HTR-8/SVneo (cell line): ENCODE measurements at places on chromosomes 7 and 10.

- no peak for DNase-seq
Measured at GRCh38 chr10:69279110-69279509, 814 bp downstream of the HK1 start.

GRCh38 chr7:144819566-144819965 lies 16.3 kb downstream of the TPK1 start:
- DNase-seq = no peak

DNA sequence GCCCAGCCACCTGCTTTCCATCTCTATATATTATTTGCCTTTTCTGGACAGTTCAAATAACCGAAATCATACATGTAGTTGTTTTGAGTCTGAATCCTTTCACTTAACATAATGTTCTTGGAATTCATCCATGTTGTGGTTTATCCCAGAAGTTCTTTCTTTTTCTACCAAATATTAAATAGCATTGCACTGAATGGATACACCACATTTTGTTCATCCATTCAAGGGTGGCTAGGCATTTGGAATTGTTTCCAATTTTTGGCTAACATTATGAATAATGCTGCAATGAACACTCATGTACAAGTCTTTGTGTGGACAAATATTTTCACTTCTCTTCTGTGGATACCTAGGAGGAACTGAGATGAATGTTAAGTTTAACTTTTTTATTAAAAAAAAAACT lies 18.0 kb downstream of the DNAJC1 start:
- DNase-seq = no peak

GRCh38 chr10:74906611-74907198 lies 80.3 kb downstream of the KAT6B start:
- DNase-seq = no peak

DNA sequence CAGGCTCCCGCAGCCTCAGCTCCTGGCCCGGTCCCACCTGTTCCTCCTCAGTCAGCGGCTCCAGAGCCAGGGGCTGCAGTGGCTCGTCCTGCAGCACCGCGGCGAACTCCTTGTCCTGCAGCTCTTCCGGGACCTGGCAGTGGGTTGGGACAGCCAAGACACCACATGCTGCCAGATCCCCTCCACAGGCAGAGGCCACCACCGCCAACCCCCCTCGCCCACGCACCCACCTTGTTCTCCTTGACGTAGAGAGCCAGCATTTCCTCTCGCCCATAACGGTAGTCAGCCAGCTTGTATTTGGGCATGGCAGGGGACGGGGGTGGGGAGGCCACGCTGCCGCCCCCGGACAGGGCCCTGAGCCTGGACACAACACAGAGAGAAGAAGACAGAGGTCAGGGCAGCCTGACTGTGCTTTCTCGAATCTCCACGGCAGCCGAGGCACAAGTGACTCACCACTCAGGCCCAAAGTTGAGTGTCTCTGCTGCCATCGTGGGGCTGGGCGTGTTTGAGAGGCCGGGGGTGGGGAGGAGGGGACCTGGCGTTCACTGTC lies 6.2 kb downstream of the GIGYF1 start:
- DNase-seq = no peak

- no peak for DNase-seq
Measured at GRCh38 chr10:6223981-6224380, 21.2 kb downstream of the PFKFB3 start.

DNA sequence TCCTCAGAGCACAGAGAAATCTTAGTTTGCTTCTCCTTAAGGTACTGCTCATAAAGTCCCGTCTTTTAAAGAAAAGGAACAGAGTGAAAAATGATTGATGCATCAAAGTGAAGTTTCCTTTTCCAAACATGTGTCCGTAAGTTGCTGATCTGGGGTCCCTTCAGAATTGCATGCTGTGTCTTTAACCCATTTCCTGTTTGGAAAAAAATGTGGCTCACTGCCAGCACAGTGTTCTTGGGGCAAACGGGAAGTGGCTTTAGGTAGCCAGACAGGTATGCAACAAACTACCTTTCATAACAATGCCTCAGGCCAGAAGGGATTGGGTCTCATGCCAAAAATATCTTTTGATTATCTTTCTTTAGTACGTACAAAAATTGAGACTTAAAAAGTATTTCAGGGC lies 50.9 kb downstream of the TFAM start:
- DNase-seq = no peak

DNA sequence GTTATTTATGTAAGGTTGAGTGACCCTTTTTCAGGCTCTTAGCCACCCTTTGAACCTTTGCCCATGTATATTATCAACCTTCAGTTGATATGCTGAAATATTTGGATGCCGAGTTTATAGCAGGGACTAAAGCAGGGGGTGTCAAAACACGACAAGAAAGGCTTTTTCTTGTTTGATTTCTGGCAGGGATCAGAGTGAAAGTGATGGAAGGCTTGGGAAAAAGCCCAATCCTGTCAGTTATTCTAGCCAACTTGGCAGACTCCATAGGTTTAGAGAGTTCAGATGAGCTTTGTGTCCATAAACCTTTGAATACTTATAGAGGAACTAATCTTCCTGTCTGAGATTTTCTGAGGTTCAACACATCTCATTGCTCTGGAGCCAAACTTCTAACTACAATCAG lies 47.5 kb downstream of the INHBA start:
- DNase-seq = no peak

DNA sequence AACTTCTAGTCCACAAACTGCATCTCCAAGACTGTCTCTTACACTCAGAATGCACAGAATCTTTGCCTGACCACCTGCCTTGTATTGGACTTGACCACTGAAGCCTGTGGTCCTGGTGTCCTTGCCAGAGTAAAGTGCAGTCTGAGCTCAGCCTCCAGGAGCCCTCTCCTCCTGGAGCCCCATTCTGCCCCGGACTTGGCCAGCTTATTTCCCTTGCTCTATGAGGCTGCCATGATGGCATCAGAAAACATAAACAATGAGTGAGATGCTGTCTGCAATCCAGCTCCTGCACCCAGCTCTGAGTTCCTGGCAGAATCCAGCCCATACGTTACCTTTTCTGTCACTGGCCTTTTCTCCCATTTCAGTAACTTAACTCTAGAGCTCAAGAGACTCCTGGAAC lies 494.6 kb downstream of the PLXNA4 start:
- DNase-seq = no peak

DNA sequence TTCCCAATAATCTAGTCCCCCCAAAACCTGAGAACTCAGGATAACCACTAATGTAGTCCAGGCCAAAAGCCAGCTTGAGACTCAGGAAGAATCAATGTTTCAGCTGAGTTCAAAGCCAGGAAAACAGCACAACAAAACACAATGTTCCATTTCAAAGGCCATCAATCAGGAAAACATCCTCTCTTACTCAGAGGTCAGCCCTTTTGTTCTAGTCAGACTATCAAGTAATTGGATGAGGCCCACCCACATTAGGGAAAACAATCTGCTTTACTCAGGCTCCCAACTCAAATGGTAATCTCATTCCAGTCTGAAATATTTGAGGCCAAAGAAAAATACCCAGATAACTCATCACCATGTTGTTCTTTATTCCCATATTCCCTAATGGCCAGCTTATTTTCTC lies 152.2 kb downstream of the SDHAF3 start:
- DNase-seq = no peak

DNA sequence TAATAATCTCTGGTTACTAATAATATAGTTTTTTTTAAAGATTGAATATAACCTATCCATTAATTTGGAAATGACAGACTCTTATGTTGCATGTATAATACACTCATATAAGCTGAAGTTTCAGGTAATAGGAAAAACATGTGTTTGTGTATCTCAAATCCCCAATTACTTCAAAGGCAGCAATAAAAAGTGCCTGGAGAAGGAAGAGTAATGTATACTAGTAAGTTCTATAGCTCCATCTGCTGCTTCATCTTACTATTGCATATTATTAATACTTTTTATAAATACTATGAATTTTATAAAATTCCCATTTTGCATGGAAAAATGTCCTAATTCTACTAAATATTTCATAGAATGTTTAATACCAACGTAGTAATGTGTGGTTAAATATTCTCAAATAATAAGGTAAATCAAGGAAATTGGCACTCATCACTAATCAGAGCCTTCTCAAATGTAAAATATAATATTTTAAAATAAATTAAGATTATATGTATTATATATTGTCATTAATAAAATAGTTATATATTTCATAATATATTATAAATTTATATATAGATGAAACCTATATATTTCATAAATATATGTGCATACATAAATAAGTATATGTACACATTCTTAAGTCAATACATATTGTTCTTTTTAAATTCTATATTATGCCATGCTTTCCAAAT lies 311.9 kb downstream of the HGF start:
- DNase-seq = peak; percentile 7

DNA sequence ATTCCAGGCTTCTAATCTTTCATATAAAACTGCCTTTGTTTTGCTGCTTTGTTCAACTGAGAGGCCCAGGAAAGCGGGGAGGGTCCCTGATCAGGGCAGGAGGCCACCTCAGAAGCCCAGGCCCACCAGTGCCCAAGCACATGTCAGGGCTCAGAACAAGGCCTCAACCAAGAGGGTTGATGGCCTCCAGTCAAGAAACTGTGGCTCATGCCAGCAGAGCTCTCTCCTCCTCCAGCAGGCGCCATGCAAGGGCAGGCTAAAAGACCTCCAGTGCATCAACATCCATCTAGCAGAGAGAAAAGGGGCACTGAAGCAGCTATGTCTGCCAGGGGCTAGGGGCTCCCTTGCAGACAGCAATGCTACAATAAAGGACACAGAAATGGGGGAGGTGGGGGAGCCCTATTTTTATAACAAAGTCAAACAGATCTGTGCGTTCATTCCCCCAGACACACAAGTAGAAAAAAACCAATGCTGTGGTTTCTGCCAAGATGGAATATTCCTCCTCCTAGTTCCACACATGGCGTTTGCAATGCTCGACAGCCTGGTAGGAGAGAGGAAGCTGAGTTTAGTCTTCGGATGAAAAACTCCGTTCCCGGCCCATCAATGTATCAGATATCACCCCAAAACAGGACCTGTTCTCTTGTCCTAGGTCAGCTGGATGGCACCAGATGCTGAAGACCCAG lies 34.0 kb downstream of the PSAP start:
- DNase-seq = no peak

- DNase-seq = no peak
Measured at GRCh38 chr7:20665096-20665495, 49.6 kb downstream of the ABCB5 start.

DNA sequence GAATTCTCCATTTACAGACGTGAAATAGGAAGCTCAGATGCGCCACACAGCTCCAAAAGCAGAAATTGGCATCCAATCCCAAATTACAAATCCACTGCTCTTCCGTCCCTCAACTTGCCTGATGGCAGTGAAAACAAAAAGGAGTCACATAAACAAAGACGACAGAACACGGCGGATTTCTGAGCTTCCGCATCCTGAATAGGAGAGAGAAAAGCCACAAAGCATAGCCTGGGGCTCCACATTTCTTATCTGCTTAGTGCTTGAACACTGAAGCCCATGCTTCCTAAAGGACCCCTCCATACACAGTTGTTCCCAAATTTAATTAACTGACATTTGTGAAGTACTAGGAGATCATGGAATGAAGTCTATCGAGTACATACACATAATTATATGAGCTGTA lies 32.6 kb downstream of the BEND7 start:
- DNase-seq = no peak

GRCh38 chr7:71221549-71221948 lies 89.6 kb downstream of the GALNT17 start:
- DNase-seq = no peak

DNA sequence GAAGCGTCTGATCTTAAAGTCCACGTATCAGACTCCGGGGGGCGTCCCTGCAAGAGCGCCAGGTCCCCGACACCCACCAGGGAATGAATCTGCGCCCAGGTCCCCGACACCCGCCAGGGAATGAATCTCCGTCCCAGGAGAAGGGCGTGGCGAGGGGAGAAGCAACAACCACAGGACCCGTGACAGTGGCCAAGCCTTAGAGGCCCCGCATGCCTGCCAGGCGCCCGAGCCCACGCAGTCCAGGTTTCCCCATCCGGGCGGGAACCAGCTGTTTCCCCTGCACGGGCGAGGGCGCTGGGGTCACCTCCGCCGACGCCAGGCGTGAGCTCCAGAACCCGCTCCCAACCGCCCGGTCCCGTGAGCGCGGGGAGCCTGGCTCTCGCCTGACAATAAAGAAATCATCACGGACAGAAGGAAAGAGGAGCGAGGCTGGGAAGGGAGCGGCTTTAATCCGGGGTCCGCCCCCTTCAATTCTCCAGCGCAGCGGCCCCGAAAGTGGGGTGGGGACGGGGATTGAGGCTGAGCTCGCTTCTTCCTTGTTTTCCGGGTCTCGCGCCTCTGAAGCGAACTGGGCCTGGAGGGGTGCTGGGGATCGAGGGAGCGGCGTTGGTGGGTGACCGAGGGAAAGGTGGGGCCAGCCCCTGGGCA lies 29.0 kb upstream of the BMS1 start:
- DNase-seq = no peak

DNA sequence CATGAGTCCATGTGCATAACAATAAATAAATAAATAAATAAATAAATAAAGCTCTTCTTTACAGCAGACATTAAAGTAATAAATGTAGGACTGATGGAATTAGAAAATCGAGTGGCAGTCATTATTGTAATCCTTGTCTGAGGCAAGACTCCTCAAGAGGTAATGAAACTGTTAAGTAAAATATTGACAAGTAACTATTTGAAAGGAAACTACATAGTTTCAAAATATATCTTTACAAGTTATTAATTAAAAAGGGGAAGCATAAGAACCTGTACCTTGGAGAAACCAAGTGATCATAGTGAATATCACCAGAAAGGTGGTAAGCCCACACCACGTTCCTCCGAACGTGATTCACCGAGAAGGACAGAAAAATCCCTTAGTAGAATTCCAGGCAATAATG lies 285.6 kb upstream of the SORCS1 start:
- no peak for DNase-seq

- peak; percentile 45 for DNase-seq
Measured at GRCh38 chr7:8190119-8190895, 71.7 kb downstream of the ICA1 start.

- DNase-seq = no peak
Measured at GRCh38 chr10:124229201-124229988, 136.0 kb upstream of the CHST15 start.

DNA sequence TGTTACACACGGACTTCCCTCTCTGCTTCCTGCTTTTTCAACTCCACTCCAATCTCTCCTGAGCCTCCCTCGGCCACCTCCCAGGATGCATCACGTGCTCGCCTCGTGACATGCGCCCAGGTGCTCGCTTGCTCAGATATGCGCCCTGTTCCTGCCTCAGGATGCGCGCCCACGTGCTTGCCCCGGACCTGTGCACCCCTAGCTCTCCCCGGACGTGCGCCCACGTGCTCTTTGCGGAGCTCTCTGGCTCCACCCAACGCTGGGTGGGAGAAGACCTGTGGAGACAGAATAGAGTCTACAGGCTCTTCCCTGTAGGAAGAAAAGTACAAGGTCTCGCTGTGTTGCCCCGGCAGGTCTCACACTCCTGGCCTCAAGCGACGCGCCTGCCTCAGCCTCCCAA lies 23.1 kb downstream of the PARD3 start:
- DNase-seq = no peak
